Tongue (tissue), 3 donors: ENCODE measurements at places on chromosomes 16 and 17. TPM values are rescaled to one million over a fixed set of nuclear protein-coding genes. Genes with fewer than 3 reads are reported as not detected.

DNA sequence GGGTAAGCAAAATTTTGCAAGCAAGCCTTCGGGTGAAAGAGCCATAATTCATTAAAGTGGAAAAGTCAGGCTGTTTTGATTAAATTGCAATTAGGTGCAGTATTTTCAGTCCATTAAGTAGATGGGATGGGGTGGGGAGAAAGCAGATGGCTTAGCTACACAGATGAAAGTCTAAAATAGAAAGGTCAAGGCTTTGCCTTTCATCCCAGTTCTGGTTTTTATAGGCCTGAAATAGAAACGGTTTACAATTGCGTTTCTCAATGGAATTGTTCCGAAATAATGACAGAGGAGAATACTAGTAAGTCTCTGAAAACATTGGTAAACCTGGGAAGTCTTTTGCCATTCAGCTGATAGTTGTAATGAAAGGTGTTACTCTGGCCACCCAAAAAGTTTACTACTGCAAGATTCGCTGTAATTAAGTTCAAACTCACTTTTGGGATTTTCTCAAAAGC, 1.5 kb downstream of the PPM1E start:
- no peak for DNase-seq

The UBALD1 gene
- total RNA-seq, result 13.3 TPM

DNA sequence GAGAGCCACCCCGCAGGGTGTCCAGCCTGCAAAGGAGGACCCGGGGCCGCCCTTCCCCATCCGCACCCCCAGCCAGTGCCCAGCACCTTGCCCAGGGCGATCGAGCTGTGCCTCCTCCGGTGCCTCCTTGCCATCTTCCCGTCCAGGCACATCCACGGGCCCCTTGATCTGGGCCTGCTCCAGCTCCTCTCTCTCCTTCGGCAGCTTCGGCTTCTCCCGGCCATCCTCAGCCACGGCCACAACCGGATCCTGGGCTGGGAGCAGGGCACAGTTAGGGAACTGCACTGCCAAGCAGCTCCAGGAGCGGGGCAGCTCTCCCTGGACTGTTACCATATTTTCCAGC, 13.8 kb downstream of the NDUFAF8 start:
- DNase-seq, result no peak

DNA sequence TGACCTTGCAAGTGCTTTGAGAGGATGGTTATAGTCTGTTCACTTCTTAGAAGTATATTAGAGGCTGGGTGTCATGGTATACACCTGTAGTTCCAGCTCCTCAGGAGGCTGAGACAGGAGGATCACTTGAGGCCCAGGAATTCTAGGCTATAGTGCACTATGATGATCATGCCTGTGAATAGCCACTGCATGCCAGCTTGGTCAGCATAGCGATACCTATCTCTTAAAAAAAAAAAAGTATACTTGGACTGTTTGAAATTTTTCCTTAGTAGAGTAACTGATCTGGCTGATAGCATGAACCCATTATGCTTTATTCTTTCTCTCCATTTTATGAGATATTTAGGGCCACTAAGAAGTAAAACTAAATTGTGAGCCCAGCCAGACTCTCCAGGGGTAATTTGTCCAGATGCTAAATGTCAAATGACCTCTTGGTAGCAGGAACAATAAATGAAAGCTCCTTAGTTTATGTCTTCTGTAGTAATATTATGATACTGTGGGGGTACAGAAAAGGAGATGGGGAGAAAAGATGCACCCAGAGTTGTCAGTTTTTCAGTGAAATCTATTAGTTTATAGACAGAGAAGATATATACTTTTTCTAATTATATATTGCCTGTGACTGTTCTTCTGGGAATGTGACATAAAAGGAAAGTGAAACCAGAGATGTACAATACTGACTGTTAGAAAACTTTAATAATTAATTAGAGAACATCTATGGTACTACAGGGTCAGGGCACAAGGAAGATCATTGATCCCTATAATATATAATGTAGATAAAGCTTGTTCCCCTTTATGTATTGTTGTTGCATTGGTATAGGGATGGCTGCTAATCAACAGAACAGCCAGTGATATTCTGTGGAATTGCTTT, 335.3 kb upstream of the TBX2 start:
- DNase-seq, result no peak
